ENCODE measurements at places on chromosomes 3 and 15.
A peak's percentile ranks its signal among the peaks of the same experiment; 100 is the strongest.

- DNase-seq: no peak
These were observed 5.0 kb upstream of the SKIC8 start for GRCh38 chr15:78304216-78305066.

- DNase-seq: no peak
These were observed 13.4 kb upstream of the TBC1D5 start for GRCh38 chr3:17755836-17756235.

GRCh38 chr3:69738859-69739203 lies 433 bp upstream of the MITF start:
- DNase-seq: no peak

DNA sequence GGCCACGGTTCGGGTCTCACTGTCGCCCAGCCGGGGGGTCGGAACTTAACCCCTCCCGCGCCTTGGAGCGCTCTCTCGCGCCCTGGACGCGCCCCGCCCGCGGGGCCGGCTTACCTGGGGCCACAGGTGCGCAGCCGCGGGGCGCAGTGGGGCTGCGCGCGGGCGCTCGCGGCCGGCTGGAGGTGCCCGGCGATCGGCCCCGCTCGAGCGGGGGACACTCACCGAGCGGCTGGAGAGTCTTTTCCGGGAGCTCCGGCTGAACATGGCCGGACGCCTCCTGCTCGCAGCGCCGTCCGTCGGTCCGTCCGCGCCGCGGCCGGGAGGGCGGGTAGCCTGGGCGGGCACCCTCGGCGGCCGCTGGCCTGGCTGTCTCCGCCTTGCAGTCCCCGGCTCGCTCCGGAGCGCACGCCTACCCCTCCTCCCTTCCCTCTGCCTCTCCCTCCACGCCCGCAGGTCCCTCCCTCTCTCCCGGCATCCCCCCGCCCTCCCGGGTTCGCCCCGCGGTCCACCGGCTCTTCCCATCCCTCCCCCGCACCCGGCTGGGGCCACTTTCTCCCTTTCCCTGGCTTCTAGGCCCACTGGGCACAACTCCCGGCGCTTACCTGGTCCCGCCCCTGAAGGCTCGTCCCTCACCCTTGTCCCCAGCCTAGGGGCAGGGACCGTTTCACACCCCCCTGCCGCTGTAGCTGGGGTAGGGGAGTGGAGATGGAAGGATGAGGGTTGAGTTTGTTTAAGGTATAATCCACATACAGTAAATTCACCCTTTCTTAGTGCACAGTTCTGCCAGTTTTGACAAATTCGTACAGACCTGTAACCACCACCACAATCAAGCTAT lies 220.1 kb upstream of the PRICKLE2 start:
- DNase-seq: peak; percentile 46

- no peak for DNase-seq
These were observed 15.3 kb downstream of the SNX1 start for GRCh38 chr15:64110950-64111678.

GRCh38 chr3:123778991-123779622 lies 105.0 kb downstream of the MYLK start:
- DNase-seq: no peak

All from GM13976 (cell line).